ENCODE measurements at places on chromosomes 5 and 9. TPM values are rescaled to one million over a fixed set of nuclear protein-coding genes. Genes with fewer than 3 reads are reported as not detected.

PLPPR1 gene
- 5.9 TPM for total RNA-seq

PCDHGA2 gene
- total RNA-seq: 5.5 TPM

FAM13B gene
- total RNA-seq: 63.6 TPM

SOHLH1 gene
- not detected for total RNA-seq

RALGPS1 gene
- 17.8 TPM for total RNA-seq

RNF208 gene
- total RNA-seq: 1.7 TPM

SLC25A2 gene
- 0.83 TPM for total RNA-seq

- no peak for DNase-seq
- no peaks in the 10 kb centered on the region for H3K36me3 ChIP-seq
- H3K4me1 ChIP-seq: peaks cover 6% of the 10 kb centered on the region
- H3K27ac ChIP-seq: peak overlapping the region; percentile 53
- no peak overlapping the region for H3K4me3 ChIP-seq
Measured at GRCh38 chr5:43485406-43485805, 1.7 kb upstream of the TMEM267 start.

DNA sequence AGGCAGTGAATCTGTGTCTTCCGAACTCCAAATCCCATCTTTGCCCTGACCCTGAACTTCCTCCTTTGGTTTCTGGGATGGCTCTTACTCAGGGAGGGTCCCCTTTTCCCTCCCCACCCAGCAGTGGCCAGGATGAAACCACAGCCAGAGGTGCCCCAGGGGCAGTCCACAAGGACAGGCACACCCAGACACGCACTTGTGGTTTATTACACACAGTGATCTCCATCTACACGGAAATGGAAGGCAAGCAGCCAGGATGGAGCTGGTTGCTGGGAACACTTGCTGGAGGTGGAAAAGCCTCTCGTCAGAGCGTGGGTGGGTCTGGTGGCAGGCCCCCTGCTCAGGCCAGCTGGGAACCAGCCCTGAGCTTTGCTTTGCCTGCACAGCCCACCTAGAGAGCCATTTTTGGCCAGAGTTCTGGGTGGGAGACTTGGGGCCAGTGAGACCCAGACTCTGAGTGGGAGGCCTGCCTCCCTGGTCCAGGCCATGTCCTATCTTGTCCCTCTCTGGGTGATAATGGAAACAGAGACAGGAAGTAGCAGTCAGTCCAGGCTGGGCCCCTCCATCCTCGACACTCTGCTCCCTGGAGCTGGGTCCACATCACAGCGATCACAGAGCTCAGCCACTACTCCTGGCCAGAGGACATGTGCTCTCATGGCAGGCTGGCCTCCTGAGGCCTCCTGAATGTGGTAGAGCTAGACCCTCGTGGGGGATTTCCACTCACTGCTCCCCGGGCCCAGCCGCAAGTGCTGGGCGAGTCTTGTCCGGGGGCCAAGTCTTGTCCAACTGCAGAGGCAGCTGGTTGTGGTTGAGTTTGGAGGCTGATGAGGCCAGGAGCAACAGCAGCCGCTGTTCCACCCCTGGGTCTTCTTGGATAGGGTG lies 5.1 kb upstream of the PHYKPL start:
- DNase-seq: no peak
- no peak overlapping the region for H3K4me3 ChIP-seq
- no peaks in the 10 kb centered on the region for H3K4me1 ChIP-seq
- H3K27me3 ChIP-seq: no peaks in the 10 kb centered on the region
- H3K36me3 ChIP-seq: no peaks in the 10 kb centered on the region
- H3K27ac ChIP-seq: no peak overlapping the region

- H3K27me3 ChIP-seq: no peaks in the 10 kb centered on the region
- H3K4me1 ChIP-seq: no peaks in the 10 kb centered on the region
- H3K4me3 ChIP-seq: no peak overlapping the region
Measured at GRCh38 chr5:91443761-91444467, 60.8 kb upstream of the ARRDC3 start.

DNA sequence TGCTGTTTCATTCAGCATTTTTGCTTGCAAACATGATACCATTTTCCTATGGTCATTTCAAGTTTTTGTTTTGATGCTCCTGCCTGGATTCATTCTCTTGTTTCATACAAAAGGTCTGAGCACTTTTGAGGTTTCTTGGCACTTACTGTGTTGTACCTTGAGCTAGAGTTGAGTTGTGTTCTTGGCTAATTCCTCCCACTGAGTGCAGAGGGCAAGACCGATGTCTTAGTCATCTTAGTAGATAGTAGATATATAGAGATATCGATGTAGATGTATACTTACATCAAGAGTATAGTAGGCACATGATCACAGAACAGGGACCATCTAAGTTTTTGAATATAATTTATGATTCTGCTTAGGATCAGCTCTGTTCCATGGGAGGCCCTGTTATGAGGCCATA lies 366.6 kb downstream of the OSTF1 start:
- H3K27me3 ChIP-seq: no peaks in the 10 kb centered on the region
- H3K4me1 ChIP-seq: no peaks in the 10 kb centered on the region

DNA sequence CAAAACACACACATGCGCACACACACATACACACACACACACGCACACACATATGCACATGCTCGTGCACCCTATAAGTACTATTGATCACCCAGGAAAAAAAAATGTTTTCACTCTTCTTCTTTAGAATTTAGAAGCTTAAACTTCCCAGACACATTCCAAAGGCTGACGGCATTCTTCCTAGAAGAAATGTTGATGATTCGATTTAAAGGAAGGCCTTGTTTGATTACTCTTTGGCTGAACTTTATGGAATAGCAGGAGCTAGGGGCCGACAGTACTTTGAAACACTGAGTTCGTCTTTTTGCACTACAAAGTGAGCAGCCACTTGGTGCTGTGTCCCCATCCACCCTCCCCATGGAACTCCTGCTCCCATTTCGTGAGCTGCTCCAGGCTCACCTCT lies 113.2 kb downstream of the EGFLAM start:
- H3K36me3 ChIP-seq: no peaks in the 10 kb centered on the region
- peaks cover 2% of the 10 kb centered on the region for H3K4me1 ChIP-seq
- peak overlapping the region; percentile 2 for H3K27ac ChIP-seq
- DNase-seq: no peak
- H3K4me3 ChIP-seq: no peak overlapping the region
- H3K27me3 ChIP-seq: no peaks in the 10 kb centered on the region

DNA sequence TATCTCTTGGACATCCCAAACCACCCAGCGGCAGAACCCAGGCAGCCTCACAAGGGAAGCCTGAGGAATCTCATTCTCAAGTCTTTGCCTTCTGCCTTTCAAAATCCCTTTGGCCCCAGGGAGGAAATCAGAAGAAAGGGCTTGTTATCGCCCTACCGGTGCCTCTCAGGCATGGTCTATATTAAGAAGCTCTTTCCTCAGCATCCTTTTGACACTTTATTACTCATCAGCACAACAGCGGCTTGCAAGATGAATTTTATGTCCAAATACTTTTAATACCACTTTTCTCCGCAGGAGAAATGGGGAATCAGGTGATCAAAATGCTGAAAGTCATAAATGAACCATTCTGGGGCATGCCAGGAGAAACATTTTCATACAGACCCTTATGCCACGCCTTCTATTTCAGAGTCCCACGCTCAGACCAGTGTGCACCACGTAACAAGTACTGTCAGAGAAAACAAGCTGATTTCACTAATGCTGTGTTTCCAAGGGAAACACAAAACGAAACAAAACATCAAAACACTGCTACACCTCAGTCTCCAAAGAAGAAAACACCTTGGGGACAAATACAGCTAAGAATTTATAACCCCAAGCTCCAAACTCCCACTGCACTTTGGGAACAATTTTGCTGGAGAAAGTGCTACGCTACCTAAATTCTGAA lies 30.0 kb downstream of the RAPGEF1 start:
- H3K4me3 ChIP-seq: no peak overlapping the region
- no peaks in the 10 kb centered on the region for H3K27me3 ChIP-seq
- H3K27ac ChIP-seq: peak overlapping the region; percentile 52
- no peaks in the 10 kb centered on the region for H3K36me3 ChIP-seq
- no peak for DNase-seq

DNA sequence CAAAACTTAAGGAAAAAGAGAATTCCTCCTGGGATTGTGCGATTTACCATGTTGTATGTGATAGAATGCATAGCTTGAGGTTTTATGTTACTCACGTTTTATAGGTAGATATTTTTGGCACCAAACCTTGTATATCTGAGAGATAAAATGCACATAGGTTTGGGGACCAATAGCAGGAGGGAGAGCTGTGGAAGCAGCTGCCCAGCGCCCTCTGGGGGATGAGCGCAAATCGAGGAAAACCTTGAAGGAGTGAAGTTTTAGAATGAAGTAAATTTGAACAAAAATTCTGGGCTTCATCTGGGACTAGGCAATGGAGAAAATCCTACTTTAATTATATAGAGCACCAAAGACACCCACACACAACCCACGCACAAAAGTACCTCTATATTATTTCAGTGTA lies 197.0 kb downstream of the ADCY2 start:
- H3K27me3 ChIP-seq: no peaks in the 10 kb centered on the region
- H3K4me3 ChIP-seq: no peak overlapping the region
- H3K27ac ChIP-seq: no peak overlapping the region
- no peaks in the 10 kb centered on the region for H3K36me3 ChIP-seq

DNA sequence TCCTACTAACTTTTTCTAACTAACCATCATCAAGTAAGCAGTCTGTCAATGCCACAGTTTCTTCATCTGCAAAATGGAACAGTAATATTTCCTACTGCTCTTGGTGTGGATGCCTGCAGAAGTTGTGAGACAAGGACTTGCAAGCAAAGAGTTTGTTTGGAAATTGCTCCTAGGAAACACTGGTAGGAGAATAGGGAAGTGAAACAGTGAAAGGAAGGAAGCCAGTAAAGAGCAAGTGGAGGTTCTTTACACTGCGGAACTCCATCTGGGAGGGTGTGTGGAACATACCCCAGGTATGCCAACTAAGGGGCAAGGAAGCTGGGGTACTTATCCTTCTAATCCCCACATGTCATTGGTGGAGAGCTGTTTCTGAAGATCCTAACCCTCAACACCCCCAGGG lies 119.9 kb downstream of the FOXD1 start:
- peaks cover 20% of the 10 kb centered on the region for H3K27me3 ChIP-seq
- H3K36me3 ChIP-seq: no peaks in the 10 kb centered on the region
- H3K4me3 ChIP-seq: no peak overlapping the region
- no peak overlapping the region for H3K27ac ChIP-seq
- DNase-seq: no peak
- H3K4me1 ChIP-seq: no peaks in the 10 kb centered on the region

GRCh38 chr5:14407746-14408175 lies 173.8 kb upstream of the OTULINL start:
- peaks cover 14% of the 10 kb centered on the region for H3K36me3 ChIP-seq
- no peaks in the 10 kb centered on the region for H3K4me1 ChIP-seq
- H3K27me3 ChIP-seq: no peaks in the 10 kb centered on the region

DNA sequence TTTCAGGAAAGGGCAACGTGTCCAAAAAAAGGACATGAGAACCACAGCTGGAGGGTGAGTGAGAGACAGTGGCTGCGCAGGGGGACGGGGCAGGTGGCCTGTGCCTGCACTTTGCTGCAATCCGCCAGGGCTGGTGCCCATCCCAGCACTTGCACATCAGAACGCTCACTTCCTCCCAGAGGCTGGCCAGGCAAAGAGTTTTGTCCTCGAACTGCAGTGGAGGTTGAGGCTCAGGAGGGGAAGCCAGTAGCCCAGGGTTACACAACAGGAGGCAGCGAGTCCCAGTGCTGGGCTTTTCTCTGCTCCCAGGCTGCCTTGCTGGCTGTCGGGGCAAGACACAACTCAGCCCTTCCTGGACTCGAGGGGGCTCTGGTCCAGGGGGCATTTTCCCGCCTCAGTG lies 33.1 kb downstream of the CRB2 start:
- H3K36me3 ChIP-seq: no peaks in the 10 kb centered on the region
- no peak for DNase-seq
- no peaks in the 10 kb centered on the region for H3K27me3 ChIP-seq
- H3K4me1 ChIP-seq: no peaks in the 10 kb centered on the region

DNA sequence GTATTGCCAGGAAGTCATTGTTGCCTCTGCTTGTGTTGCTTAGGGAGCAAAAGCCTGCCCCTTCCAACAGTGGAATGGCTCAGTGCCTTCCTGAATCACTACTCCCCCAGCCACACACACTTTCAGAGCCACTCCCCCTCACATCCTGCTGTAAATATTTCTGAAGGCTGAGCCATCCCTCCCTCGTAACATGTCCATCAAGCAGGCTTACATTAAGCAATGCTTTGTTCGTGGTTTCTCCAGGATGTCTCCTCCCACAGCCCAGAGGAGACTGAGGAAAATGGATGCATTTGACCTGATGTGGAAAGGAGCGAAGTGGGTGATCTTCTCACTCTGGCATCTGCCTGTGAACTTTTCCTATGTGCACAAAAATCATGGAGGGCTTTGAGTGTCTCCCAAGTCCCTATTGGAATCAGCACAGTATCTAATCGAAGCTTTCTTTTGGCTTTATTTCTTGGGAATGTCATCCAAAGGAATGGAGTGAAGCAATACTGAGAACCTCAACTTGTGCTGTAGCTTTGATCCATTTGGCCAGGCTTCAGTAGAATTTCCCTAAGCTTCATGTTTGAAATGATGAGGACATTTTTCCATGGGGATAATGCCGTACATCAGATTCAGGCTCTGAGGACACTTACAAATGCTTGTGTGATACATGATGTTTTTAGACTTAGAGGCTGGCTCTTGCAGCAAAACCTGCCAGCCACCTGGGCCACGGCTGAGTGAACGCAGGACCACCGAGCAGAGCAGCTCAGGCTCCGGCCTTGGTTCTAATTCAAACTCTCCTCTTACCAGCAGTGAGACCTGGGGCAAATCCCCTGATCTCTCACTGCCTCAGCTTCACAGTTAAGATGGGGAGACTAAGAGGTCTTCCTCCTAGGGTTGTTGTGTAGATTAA lies 389.1 kb downstream of the ENC1 start:
- no peak overlapping the region for H3K4me3 ChIP-seq
- H3K4me1 ChIP-seq: peaks cover 6% of the 10 kb centered on the region
- no peak overlapping the region for H3K27ac ChIP-seq
- peak; percentile 91 for DNase-seq
- H3K27me3 ChIP-seq: no peaks in the 10 kb centered on the region

- no peaks in the 10 kb centered on the region for H3K36me3 ChIP-seq
- no peaks in the 10 kb centered on the region for H3K4me1 ChIP-seq
- no peaks in the 10 kb centered on the region for H3K27me3 ChIP-seq
- no peak overlapping the region for H3K4me3 ChIP-seq
- DNase-seq: no peak
Measured at GRCh38 chr5:83924171-83924570, 203.5 kb upstream of the HAPLN1 start.

Data from lung (tissue), 17 donors.